ENCODE measurements at places on chromosomes 6 and 20. TPM values are rescaled to one million over a fixed set of nuclear protein-coding genes. Genes with fewer than 3 reads are reported as not detected.

Gene RUNX2
- 2.1 TPM for total RNA-seq

Gene TRIM40
- total RNA-seq, result 1.0 TPM

Gene HLA-DOB
- not detected for total RNA-seq

Gene PPP1R16B
- 0.40 TPM for total RNA-seq

Gene UST
- total RNA-seq, result 11.7 TPM

Measured in hepatocyte (in vitro differentiated cells).